Bronchus fibroblast of lung (primary cell): ENCODE measurements at places on chromosomes 1 and 21. TPM values are rescaled to one million over a fixed set of nuclear protein-coding genes. Genes with fewer than 3 reads are reported as not detected.

The HP1BP3 gene
- total RNA-seq, result 104 and 144 TPM in 2 replicates

The CDC14A gene
- 1.8 and 2.7 TPM in 2 replicates for total RNA-seq

The ARPC5 gene
- total RNA-seq, result 130 and 174 TPM in 2 replicates

The TMPRSS15 gene
- total RNA-seq, result not detected in 2 replicates

The MMEL1 gene
- not detected in 2 replicates for total RNA-seq

The RIPPLY3 gene
- not detected in 2 replicates for total RNA-seq

The DMBX1 gene
- not detected in 2 replicates for total RNA-seq

The FAM89A gene
- total RNA-seq, result 4.2 and 5.1 TPM in 2 replicates

The TTLL7 gene
- total RNA-seq, result 3.4 and 5.8 TPM in 2 replicates

The DMRTA2 gene
- not detected in 2 replicates for total RNA-seq

The FAM177B gene
- total RNA-seq, result not detected in 2 replicates

The SLC5A3 gene
- 2.4 and 3.5 TPM in 2 replicates for total RNA-seq

The C1orf210 gene
- total RNA-seq, result not detected in 2 replicates

The THAP3 gene
- total RNA-seq, result 28.2 and 31.6 TPM in 2 replicates

The KTI12 gene
- 9.8 and 12.6 TPM in 2 replicates for total RNA-seq

The OR2G6 gene
- total RNA-seq, result not detected in 2 replicates

The RAB25 gene
- total RNA-seq, result 0.15 TPM in 1 of 2 replicates, not detected in the other

The MAP10 gene
- 1.9 and 2.2 TPM in 2 replicates for total RNA-seq

The S100A16 gene
- total RNA-seq, result 386 and 391 TPM in 2 replicates

The CAMK1G gene
- total RNA-seq, result 1.0 and 1.2 TPM in 2 replicates

The C1orf116 gene
- under 0.01 and 0.15 TPM in 2 replicates for total RNA-seq
